Hypothalamus (tissue), 51 donors: ENCODE measurements at places on chromosomes 3 and 15.

DNA sequence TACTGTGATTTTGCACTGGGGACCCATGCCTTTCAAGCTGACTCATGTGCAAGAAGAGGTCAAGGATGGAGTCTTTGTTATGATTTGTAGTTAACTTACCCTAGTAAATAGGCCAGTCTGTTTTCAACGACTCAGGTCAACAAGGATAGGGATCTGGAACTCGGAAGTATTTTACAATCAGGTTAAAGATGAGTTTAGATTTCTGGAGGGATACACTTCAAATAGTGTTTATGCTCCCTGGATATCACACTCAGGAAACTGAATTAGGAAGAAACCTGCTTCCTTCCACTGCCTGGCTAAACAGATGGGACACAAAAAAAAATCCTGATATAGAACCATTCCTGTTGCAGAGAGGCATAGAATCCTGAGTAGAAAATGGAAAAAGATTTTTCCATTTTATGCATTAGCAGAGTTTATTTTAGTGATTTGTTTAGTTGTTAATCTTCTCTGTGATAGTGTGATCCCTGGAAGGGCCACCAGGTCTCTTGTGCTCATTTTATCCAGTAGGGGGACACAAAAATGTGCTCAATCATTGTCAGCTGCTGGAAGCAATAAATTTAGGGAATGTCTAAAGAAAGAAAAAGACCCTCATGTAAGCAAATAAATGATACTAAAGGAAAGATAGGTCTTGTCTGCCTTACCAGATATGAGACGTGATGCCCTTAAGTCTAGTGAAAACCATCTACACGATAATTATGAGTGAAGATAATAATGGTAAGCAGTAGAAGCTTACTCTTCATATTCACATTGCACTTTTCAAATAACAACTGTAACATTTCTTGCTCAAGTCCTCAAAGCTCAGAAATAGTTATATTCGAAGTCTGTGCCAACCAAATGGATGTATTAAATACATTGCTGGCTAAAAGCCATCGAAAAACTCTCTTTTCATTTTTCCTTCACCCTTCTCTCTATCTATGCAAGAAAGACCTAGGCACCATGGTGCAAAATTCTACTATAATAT lies 452.1 kb upstream of the KCNMB2 start:
- no peak for DNase-seq

DNA sequence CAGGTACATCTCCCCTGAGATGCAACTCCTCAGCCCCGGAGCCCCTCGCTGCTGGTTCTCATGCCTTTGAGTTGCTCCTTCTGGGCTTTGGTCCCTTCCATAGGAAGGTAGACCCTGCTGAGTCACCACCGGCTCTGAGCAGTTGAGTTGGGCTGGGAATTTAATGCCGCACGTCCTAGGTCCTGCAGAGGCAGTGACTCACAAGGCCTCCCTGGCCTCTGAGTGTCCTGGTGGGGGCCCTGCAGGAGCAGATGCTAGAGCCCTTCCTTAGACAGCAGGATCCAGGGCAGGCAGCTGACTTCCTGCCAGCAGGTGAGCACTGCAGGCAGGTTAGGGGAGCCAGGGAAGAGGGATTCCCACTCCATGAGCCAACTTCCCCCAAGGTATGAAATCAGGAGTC lies 5.5 kb upstream of the NTRK3 start:
- no peak for DNase-seq

- DNase-seq, result no peak
Observed at GRCh38 chr3:62602987-62603386, 229.6 kb upstream of the FEZF2 start.

DNA sequence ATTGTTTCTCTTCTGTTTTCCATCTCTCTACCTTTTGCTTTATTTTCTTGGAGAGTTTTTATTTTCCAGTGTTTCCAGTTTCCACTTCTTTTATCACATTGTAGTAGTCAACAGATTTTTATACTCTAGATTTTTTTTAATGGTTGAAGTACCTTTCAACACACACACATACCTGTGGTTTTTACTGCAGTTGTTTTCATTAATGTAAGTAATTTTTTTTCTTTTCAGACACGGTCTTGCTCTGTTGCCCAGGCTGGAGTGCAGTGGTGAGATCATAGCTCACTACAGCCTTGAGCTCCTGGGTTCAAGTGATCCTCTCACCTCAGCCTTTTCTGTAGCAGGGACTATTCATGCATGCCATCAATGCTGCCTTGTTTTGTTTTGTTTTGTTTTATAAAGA lies 472.5 kb upstream of the SGO1 start:
- DNase-seq, result no peak

DNA sequence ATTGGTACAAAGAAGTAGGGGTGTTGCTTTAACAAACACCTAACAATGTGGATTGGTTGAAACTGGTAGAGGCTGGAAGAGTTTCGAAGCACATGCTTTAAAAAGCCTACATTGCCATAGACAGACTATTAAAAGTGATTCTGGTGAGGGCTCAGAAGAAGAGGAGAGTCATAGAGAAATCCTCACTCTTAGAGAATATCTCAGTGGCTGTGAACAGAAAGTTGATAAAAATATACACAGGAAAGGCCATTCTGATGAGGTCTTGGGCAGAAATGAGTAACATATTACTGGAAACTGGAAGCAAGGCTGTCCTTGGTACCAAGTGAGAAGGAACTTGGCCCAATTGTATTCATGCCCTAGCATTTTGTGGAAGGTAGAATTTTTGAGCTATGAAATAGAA lies 173.7 kb upstream of the CRBN start:
- no peak for DNase-seq

DNA sequence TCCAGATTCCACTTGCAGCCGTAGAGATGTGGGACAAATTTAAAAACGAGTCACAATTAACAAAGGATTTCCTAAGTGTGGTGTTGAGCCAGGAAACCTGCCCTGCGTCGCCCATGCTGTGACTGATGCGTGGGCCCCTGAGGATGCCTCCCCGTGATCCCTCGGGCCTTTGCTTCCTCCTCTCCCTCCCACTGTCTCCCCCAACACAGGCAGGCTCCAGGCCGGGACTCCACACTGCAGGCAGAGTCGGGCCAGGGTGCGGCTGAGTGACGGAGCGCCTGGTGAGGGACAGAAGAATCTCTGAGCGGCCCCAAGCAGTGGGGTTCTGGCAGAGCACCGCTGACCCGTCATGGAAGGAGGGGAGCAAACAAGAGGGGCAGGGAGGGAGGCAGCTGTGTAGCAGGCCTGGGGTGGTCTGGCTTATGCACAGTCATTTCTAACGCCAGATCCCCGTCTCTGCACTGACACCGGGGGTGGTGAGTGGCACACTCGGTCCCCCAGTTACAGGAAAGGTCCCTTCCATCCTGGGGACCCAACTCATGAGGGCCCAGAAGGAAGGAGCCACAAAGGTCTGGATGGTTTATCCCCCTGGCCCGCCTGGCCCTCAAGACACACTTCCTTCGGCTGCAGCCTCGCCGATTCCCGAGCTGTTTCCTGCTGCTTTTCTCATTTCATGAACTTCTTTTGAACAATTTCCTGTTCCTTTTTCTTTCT lies 91.0 kb downstream of the XXYLT1 start:
- DNase-seq, result no peak

GRCh38 chr15:67825881-67826716 lies 790 bp downstream of the SKOR1 start:
- DNase-seq, result no peak

- DNase-seq, result no peak
Observed at GRCh38 chr3:29268651-29269050, 12.2 kb upstream of the RBMS3 start.

DNA sequence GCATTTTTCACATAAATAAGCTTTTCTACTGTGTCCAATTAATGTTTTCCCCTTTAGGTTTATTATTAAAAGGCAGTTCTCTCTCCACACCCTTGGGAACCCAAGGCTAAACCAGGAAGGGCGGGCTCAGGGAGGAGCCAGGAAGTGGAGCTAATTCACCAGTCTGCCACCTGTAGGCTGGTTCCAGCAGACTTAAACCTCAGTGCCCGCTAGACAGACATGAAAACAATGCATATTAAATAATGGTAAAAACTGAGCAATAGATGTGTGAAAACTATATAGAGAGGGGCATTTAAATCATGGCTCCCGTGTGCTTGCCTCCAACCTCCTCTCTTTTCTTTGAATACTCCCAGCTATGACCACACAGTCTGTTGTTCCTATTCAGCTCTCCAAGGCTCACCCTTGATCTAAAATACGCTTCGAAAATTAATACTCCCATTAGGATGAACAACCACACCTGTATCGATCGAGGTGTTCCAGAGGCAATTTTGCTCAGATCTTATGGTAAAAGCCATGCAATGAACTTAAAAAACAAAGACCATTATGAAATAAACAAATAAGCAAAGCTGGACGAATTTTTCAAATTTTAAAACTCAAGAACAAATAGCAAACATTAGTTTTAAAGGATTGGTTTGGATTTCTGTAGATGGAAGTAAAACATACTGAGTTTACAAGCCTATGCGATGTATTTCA lies 253.3 kb downstream of the TJP1 start:
- DNase-seq, result no peak

GRCh38 chr15:99437315-99438223 lies 128.2 kb upstream of the MEF2A start:
- no peak for DNase-seq

DNA sequence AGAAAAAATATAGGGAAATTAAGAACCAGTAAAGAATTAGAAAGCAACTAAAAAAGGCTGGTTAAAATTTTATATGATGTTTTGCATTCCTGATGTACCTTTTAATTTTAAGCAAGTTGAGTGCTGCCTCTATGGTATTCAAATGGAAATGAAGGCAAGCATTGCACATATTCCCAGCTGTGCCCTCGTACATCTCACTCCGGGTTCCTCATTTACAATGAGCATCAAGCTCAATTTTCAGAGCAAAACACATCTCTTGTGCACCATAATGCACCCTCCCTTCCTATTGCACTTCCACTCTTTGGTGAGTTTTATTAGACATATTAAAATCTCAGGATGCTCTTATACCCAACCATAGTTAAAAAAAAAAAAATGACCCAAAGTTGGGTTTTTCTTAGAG lies 267.9 kb downstream of the CHST2 start:
- no peak for DNase-seq

DNA sequence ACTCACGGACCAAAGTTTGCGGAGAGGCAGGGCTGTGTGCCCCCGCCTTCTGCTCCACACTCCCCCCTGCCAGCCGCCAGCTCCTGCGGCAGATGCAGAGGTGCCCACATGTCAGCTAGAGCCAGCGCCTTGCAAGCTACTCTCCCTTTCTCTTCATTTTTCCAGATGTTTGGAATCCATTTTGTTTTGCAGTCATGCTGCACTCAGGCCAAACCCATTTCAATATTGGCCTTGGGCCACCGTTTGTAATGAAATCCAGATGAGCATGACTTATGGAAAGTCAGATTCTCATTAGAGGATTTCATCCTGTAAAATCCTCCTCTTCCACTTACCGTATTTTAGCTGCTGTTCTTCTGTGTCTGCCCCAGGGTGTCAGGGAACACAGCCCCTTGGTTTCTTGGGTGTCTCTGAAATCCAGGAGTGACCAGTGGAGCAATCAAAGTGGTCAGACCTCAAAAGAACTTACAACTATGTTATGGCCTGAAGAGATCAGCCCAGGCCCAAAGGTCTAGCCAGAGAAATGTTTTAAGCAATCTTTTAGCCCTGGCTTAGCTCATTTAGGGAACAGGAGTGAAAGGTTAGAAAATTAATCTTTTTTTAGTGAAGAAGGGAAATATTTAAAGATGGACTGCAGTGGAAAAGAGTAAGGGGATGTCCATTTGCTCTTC lies 65.8 kb downstream of the AAGAB start:
- no peak for DNase-seq

DNA sequence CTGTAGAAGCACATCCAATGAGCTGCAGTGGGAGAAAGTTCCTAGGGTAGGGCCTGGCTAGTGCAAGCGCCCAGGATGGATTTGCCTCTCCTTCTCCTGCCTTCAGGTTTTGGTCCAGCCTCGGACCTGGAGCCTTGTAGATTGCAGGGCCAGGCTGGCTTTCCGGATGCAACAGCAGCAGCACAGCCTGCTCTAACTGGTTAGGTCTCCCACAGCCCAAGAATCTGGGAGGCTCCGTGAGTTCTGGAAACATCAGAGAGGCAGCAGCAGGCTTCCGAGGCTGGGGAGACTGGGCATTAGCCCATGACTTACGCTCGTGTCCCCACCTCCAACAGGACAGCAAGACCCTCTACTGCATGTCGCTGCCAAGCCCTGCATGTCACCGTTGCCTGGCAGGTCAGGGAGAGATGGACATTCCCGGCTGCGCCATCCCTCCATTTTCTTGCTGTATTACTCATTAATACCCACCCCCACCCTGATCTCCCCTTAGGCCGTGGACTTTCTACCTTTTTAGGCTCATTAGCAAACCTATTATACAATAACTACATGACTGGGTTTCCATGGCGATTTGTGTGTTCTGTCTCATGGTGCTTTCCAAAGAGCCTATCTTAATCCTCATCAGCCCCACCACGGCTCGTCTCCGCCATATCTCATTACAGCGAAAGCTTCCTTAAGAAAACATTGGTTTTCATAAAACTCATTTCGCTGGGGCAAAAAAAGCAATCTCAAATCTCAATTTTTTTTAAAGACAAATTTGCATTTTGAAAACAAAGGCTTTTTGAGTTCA lies 40.9 kb upstream of the RGMA start:
- DNase-seq, result no peak

GRCh38 chr15:29348336-29348914 lies 78.8 kb upstream of the NSMCE3 start:
- no peak for DNase-seq

GRCh38 chr15:30046430-30046829 lies 36.3 kb upstream of the GOLGA8J start:
- DNase-seq, result no peak

- no peak for DNase-seq
Observed at GRCh38 chr15:100966997-100967396, 47.8 kb downstream of the LRRK1 start.

DNA sequence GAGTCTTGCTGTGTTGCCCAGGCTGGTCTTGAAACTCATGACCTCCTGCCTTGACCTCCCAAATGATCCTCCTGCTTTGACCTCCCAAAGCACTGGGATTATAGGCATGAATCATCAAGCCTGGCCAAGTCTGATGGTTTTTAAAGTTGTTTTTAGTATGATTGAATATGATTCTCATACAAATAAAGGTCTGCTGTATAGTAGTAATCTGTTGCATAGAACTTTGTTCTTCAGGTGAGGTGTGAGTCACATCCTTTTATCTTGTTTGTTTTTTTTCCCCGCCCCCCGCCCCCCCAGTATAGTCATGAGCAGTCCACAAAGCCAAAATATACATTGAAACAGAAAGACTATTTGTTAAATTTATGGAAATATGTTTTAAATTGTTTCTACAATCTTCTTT lies 39.0 kb downstream of the UBE2E2 start:
- DNase-seq, result no peak
